ENCODE measurements at places on chromosomes 6 and 20. TPM values are rescaled to one million over a fixed set of nuclear protein-coding genes. Genes with fewer than 3 reads are reported as not detected.

- H3K27ac ChIP-seq: peak overlapping the region; percentile 92
- H3K4me1 ChIP-seq: peaks cover 51% of the 10 kb centered on the region
- H3K36me3 ChIP-seq: peaks cover 16% of the 10 kb centered on the region
- H3K4me3 ChIP-seq: peak overlapping the region; percentile 92
These were observed 1.1 kb downstream of the NT5DC1 start for GRCh38 chr6:116101790-116102189.

- DNase-seq: no peak
- no peak overlapping the region for H3K27ac ChIP-seq
- H3K27me3 ChIP-seq: no peaks in the 10 kb centered on the region
- no peaks in the 10 kb centered on the region for H3K4me1 ChIP-seq
- no peaks in the 10 kb centered on the region for H3K36me3 ChIP-seq
These were observed 34.6 kb downstream of the SOX4 start for GRCh38 chr6:21628160-21628559.

DNA sequence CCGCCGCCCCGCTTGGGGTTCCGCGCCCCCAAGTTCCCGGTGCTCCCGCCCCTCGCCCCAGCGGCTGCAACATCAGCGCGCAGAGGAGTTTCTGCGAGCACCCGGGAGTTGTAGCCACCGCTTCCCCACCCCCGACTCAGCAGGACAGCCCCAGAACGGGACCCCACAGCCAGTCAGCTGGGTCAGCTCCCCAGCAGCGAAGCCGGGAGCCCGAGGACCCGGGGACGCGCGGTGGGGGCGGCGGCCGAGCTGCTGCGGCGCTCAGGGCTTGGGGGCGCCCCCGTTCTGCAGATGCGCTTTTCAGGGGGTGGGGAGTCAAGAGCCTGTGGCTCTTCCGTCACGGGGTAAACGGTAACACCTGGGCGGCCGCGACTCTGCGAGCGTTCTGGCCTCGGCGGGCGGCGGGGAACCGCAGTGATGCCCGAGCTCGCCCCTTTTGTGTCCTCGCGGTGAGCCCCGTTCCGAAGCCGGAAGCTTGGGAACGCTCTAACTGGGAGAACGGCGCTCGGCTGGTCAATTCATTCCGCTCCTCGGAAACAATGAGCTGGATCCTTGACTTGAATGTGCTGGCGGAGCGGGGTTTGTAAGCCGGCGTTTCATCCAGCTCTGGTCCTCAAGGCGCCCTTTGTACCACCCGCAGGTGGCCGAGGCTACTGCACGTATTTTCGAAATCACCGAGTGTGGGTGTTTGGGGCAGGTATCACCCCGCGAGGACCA is 774 bp downstream of the PLEKHG1 start:
- DNase-seq: peak; percentile 88
- H3K4me1 ChIP-seq: peaks cover 15% of the 10 kb centered on the region
- H3K36me3 ChIP-seq: no peaks in the 10 kb centered on the region
- peak overlapping the region; percentile 79 for H3K4me3 ChIP-seq

- no peak overlapping the region for H3K27ac ChIP-seq
- no peak overlapping the region for H3K4me3 ChIP-seq
- H3K4me1 ChIP-seq: peaks cover 7% of the 10 kb centered on the region
- DNase-seq: no peak
These were observed 11.1 kb downstream of the ULBP1 start for GRCh38 chr6:149974825-149975224.

GRCh38 chr6:84462698-84463097 is 235.3 kb upstream of the CEP162 start:
- DNase-seq: no peak
- H3K27ac ChIP-seq: no peak overlapping the region
- no peak overlapping the region for H3K4me3 ChIP-seq
- no peaks in the 10 kb centered on the region for H3K4me1 ChIP-seq
- no peaks in the 10 kb centered on the region for H3K27me3 ChIP-seq
- no peaks in the 10 kb centered on the region for H3K36me3 ChIP-seq

- H3K27ac ChIP-seq: no peak overlapping the region
- no peak overlapping the region for H3K4me3 ChIP-seq
- DNase-seq: no peak
These were observed 73.7 kb upstream of the SLC24A3 start for GRCh38 chr20:19138758-19139157.

DNA sequence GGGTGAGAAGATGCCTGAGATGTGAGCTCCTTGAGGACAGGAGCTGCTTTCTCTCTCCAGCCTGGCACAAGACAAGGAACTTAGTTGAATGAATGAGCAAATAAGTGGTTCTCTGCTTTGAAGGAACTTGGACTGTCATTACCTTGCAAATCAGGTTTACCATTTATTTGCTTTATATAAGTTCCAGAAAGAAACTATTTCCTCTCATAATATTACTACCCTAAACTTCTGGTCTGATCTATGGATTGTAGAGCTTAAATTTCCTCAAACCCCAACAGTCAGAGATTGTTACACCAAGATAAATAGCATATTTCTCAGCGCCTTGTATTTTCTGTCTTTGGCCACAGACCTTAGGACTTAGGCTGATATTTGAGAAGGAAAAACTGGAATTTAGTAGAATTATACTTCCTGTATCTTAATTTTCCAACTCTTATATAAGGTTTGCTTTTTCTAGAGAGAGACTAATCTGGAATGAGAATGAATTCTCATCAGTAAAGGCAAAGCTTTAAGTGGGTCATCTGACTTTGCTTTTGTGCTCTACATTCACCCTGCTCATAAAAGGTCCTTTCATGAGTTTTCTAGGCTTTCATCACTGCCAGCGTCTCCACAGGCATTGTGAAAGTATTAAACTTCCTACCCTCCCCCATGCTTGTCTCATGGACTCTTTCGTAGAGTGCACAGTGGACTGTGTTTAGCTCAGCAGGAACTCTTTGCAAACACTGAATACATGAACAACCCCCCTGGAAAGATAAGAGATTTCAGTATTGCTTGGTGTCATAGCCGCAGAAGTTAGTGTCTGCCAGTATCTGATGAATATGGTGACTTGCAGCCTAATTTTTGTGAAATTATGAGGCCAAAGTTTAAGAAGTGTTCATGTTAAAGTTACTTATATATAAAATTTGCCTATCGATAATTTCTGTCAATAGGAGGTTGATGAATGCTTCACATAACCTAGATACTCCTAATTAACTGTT is 74.0 kb downstream of the PTPRA start:
- DNase-seq: no peak
- peaks cover 20% of the 10 kb centered on the region for H3K36me3 ChIP-seq
- H3K4me1 ChIP-seq: peaks cover 14% of the 10 kb centered on the region
- H3K27me3 ChIP-seq: no peaks in the 10 kb centered on the region
- no peak overlapping the region for H3K27ac ChIP-seq

Gene PLCB4
- total RNA-seq: not detected

Data from activated CD8-positive, alpha-beta T cell treated with anti-CD3 and anti-CD28 coated beads for 36 hours (primary cell).